ENCODE measurements at places on chromosomes 5 and 9.

GRCh38 chr9:130741831-130742449 is 48.4 kb downstream of the EXOSC2 start:
- DNase-seq: no peak

DNA sequence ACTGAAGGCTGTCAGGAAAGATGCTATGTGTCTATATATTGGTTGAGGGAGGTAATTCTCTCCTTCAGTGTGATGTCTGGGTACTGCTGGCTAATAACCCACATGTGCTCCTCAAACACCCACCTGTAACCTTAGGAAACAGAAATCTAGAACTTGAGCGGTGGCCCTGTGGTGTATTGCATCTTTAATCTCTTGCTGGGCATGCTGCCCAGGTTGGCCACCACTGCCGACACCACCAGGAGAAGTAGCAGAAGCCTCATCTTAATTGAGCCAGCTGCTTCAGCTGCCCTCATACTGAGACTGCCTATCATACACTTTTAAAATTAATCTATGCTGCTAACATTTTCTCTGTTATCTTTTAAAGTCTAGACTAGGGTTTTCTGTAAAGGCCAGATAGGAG is 103.5 kb upstream of the C5orf63 start:
- no peak for DNase-seq

DNA sequence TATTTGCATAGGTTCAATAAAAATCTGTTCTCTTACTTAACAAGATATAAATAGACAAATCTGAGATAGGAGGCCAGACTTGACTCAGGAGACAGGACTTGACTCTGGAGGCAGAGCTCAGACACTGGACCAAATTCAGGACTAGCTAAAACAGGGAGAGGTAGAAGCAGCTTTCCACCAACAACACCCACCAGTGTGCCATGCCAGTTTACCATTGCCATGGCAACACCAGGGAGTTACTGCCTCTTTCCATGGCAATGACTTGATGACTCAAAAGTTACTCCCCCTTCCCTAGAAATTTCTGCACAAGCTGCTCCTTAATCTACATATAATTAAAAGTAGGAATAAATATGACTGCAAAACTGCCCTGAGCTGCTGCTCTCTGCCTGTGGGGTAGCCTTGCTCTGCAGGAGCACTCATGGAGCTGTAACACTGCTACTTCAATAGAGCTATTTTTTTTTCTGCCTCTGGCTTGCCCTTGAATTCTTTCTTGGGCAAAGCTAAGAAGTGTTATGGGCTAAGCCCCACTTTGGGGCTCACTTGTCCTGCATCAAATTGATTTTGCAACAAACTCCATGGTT is 473.0 kb downstream of the PLK2 start:
- DNase-seq: no peak

DNA sequence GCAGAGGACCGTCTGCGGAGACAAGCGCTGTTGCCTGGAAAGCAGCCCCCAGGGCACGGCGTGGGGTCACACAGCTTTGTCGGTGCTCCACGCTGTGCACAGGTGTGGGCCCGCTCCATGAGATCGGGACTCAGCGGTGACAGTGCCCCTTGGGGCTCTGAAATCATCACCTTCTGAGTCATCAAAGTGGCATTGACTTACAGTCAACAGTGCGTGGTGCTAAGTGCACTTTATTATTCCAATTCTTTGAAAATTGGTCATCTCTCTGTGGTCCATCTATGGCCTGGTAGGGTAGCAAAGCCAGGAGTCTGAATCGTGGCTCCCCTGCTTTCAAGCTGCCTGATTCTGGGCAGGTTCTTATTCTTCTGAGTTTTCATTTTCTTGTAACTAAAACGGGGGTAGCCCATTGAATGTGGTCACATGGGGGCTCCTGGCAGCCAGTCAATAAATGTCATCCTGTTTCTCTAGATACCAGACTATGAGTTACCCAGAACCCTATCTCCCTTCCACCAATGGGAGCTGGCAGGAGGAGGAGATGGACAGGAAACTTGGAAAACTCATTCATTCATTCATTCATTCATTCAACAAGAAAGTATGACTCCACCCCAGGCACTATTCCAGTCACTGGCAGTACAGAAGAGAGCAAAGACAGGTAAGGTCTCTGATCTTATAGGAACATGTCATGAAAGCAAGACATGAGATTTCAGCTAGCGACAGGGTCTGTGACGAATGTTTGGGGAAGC is 20.3 kb upstream of the UNC5A start:
- no peak for DNase-seq

DNA sequence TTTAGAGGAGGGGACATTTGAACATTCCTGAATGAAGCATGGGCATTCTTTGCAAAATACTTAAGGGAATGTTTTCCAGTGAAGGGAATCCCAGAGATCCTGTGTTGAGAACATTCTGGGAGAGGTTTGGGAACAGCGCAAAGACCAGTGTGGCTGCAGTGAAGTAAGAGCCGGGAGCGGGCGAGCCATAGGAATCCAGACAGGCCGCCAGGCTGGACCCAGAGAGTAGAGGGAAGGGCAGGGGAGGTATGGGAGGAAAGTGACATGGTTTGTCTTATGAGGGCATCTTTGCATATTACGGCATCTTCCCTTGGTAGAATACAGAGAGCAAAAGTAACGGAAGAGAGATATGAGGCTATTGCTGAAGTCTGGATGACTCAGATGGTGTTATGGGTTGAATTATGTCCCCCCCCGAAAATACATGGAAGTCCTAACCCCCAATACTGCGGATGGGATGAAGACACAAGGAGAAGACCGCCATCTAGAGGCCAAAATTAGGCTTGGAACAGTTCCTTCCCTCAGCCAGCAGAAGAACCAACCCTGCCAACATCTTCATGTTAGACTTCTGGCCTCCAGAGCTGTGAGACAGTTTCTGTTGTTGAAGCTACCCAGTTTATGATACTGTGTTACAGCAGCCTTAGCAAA is 268.2 kb downstream of the MAST4 start:
- DNase-seq: no peak

DNA sequence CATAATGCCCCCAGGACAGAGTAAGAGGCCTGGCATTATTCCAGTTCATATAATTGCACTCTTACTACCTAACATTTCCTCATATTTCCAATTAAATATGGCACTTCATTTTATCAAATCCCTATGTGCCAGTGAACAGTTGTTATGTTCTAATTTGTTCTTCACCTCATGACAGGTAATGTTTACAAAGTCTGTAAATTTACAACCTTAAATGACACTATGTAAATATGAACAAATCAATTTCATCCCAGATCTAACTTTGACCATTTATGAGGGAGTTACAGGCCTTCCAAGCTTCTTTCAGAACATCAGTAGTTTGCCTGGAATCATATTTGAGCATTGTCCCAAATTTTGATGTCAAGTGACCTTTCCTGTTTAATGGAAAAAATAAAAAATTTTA is 592.6 kb upstream of the CDH6 start:
- DNase-seq: no peak

- no peak for DNase-seq
Measured at GRCh38 chr5:125411071-125411743, 664.8 kb upstream of the ZNF608 start.

GRCh38 chr5:121408778-121409177 is 442.9 kb upstream of the FTMT start:
- no peak for DNase-seq

- no peak for DNase-seq
Measured at GRCh38 chr9:6590334-6590733, 55.2 kb downstream of the GLDC start.

DNA sequence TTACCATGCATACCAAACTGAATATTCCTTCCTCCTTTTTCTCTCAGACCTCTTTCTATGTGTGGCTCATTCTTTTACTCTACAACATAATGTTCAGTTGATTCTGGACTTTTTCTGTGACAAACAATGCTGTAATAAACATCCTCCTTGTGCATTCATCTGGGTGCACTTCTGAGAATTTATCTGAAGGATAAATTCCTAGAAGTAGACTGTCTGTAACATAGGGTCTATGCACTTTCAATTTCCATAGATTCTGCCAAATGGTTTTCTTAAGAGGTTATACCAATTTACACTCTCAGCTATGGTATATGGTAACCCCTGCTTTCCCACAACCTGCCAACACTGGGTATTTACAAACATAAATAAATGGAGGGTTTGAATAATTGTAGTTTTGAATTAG is 24.1 kb upstream of the TNC start:
- DNase-seq: no peak

DNA sequence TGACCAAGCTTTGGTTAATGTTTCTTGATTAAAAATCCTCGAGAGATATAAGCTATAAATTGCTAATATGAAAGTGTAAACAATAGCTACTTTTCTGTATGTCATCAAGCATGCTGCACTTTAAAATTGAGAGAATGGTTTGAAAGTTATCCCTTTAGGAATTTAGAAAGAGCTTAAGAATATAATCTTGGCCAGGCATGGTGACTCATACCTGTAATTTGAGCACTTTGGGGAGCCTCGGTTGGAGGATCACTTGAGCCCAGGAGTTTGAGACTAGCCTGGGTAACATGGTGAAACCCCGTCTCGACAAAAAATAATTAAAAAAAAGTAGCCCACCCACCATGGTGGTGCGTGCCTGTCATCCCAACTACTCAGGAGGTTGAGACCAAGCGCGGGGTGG is 12.2 kb upstream of the MROH2B start:
- no peak for DNase-seq

All from KBM-7 (cell line).